ENCODE measurements at places on chromosomes 1 and 21.

- no peak for DNase-seq
These were observed 63.7 kb downstream of the DYRK1A start for GRCh38 chr21:37430184-37430821.

- DNase-seq, result no peak
These were observed 113.9 kb downstream of the SLC45A1 start for GRCh38 chr1:8431784-8432183.

DNA sequence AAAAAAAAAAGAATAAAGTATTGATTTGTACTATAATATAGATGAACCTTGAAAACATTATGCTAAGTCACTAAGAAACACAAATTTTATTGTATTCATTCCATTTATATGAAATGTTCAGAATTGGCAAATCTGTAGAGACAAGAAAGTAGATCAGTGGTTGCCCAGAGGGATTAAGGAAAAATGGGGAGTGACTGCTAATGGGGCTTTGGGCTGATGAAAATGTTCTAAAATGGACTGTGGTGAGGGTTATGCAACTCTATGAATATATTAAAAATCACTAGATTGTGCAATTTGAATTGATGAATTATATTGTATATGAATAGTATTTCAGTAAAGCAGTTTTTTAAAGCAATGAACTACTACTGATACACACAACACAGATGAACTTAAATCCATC, 10.0 kb downstream of the GDAP2 start:
- DNase-seq, result no peak

GRCh38 chr1:183330335-183330734, 87.8 kb downstream of the NMNAT2 start:
- DNase-seq, result no peak

DNA sequence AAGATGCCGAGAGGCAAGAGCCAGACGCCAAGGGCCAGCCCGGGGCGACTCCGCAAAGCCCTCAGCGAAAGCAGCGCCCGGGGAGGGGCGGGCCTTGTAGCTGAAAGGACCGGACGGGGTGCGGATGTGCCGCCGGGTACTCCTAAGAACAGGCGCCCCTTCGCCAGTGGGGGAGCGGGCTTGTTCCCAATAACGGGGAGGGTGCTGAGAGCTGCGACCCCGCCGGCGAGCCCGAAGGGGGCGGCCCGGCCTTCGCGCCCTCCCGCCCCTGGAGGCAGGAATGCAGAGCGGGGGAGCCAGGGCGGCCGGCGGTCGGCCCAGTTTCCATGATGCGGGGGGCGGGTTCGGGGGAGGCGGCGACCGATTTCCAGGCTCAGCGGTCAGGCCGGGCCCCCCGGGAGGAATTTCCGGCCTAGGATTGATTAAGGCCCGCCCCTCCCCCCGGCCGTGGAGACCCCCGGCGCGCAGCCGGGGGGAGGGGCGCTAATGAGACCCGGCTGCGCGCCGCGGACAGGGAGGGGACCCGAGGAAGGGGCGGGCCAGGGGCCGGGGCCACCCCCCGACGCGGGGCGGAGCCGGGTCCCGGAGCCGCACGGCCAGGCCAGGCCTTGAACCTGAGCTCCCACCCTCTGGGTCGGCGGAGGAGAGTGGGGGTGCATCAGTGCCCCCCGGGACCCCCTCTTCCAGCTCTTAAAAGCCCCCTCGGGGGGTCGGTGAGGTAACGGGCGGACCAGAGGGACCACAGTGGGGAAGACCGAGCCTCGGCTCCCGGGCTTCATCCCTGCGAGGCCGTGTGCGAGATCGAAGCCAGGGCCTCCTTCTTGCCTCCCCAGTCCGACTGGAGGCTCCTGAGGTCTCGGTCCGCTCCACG, 898 bp upstream of the TMEM200B start:
- peak; percentile 28 for DNase-seq

DNA sequence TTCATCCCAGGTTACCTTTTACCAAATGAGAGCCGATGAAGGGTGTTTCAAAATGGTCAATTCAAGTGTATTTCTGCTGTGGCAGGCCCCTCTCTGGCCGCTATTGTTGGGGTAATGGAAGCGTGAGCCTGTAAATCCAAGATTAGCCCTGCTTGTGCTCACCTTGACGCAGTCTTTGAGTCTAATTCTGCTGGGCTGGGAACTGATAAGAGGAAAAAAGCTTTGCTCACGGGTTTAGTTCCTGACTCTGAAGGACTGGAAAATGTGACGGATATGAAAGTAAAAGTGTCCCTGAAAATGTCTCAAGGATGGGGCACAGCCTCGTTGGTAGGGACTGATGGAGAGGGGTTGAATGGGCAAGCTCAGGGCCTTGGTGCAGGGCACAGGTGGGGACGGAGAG, 125.9 kb upstream of the GALNT2 start:
- DNase-seq, result no peak

- DNase-seq, result no peak
These were observed 13.1 kb downstream of the BRINP2 start for GRCh38 chr1:177183836-177184235.

- no peak for DNase-seq
These were observed 51.1 kb downstream of the SLC16A1 start for GRCh38 chr1:112904831-112905261.

GRCh38 chr1:94036730-94037129, 84.2 kb downstream of the ABCA4 start:
- no peak for DNase-seq
